ENCODE measurements at places on chromosomes 13 and 19. TPM values are rescaled to one million over a fixed set of nuclear protein-coding genes. Genes with fewer than 3 reads are reported as not detected.

The LRG1 gene
- total RNA-seq = 3.9 TPM

The AMER2 gene
- total RNA-seq = 1.3 TPM

The PSG11 gene
- not detected for total RNA-seq

The ZNF586 gene
- total RNA-seq = 33.8 TPM

The ACTMAP gene
- 0.79 TPM for total RNA-seq
